Vagina (tissue), 2 donors: ENCODE measurements at places on chromosomes 6 and 20. TPM values are rescaled to one million over a fixed set of nuclear protein-coding genes. Genes with fewer than 3 reads are reported as not detected.

TTK gene
- 2.5 TPM for total RNA-seq

OPRL1 gene
- 1.5 TPM for total RNA-seq

LST1 gene
- total RNA-seq = not detected

PTCHD4 gene
- not detected for total RNA-seq

LRRN4 gene
- not detected for total RNA-seq

KHDC1L gene
- total RNA-seq = not detected

TXLNB gene
- 0.49 TPM for total RNA-seq

ZBTB46 gene
- 7.4 TPM for total RNA-seq

TINAG gene
- total RNA-seq = not detected

ADGRF1 gene
- total RNA-seq = 8.3 TPM

SMPDL3A gene
- total RNA-seq = 44.7 TPM

HCRTR2 gene
- not detected for total RNA-seq

CFAP61 gene
- 1.5 TPM for total RNA-seq

PNPLA1 gene
- not detected for total RNA-seq

ARHGAP18 gene
- total RNA-seq = 7.6 TPM

ATF6B gene
- 76.6 TPM for total RNA-seq
